ENCODE measurements at places on chromosomes 2 and 18. TPM values are rescaled to one million over a fixed set of nuclear protein-coding genes. Genes with fewer than 3 reads are reported as not detected.
A peak's percentile ranks its signal among the peaks of the same experiment; 100 is the strongest.

TMEM37 gene
- total RNA-seq: 59.4 TPM

- no peak for DNase-seq
Observed at GRCh38 chr2:47534179-47534919, 131.4 kb downstream of the MSH2 start.

GRCh38 chr2:122029945-122030344, 274.5 kb downstream of the TSN start:
- no peak for DNase-seq

DNA sequence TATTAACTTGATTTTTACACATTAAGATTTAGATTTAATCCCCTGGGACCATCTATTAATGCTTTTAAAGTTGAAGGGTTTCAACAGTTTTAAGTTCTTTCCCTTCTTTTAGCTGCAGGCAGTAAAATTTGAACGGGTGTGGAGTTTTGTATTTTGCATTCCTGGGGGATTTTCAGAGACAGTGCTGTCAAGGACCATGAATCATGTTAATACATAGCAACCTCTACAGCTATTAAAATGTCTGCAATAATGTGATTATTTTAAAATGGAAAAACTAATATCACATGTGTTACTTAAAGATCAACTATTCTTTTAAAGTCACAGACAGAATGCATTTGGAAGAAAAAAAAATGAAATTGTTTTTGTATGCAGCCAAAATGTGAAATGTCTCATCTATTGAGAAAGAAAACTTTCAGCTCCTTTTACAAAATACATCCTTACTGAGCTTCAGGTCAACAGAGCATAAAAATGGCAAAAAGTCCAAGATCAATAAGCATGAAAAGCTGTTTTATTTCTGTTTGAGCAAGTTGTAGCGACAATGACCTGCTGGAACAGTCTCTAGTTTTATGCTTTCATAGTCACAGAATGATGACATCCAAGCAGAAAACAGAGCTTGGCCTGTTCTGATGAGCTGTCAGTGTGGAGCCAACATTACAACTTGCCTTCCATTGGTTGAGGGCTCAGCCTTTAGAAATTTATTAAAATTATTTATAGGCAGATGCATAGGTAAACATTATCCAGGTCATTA, 21.6 kb upstream of the ZNF521 start:
- DNase-seq: no peak

HTR2B gene
- total RNA-seq: 3.0 TPM

- DNase-seq: no peak
Observed at GRCh38 chr2:179536185-179536584, 271.6 kb upstream of the SESTD1 start.

GRCh38 chr2:64243081-64244036, 99.1 kb upstream of the PELI1 start:
- no peak for DNase-seq

DNA sequence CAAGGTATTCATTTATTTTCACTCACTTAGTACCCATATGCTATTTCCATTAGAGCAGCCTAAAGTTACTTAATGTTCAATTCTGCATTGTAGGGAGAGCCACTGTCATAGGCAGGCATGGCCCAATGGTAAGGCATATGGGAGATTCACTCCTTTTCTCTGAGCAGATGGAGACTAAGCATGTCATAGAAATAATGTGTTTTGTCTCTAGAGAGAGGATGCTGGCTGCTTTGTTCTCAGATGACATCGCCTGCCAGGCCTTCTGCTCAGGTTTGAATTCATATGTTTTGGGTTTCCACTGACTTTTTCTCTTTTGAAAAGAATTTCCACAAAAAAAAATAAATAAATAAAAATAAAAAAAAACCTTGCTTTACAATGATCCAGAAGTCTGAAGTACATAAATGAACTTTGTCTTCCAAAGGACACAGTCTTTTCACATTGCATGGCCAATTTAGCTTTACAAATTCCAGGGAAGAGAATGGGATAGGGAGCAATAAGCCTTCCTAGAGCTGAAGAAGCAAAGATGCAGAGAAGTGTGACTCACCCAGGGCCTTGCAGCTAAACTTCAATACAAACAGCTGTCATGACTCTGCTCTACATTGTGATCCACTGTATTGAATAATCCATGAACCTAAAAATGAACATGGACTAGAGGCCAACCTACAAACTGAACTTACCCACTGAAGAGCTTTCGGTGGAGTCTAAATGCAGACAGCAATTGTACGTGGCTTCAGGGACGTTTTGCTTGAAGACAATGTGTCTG, 422.5 kb downstream of the CMPK2 start:
- DNase-seq: no peak

NEU4 gene
- 0.76 TPM for total RNA-seq

DPP10 gene
- not detected for total RNA-seq

DNA sequence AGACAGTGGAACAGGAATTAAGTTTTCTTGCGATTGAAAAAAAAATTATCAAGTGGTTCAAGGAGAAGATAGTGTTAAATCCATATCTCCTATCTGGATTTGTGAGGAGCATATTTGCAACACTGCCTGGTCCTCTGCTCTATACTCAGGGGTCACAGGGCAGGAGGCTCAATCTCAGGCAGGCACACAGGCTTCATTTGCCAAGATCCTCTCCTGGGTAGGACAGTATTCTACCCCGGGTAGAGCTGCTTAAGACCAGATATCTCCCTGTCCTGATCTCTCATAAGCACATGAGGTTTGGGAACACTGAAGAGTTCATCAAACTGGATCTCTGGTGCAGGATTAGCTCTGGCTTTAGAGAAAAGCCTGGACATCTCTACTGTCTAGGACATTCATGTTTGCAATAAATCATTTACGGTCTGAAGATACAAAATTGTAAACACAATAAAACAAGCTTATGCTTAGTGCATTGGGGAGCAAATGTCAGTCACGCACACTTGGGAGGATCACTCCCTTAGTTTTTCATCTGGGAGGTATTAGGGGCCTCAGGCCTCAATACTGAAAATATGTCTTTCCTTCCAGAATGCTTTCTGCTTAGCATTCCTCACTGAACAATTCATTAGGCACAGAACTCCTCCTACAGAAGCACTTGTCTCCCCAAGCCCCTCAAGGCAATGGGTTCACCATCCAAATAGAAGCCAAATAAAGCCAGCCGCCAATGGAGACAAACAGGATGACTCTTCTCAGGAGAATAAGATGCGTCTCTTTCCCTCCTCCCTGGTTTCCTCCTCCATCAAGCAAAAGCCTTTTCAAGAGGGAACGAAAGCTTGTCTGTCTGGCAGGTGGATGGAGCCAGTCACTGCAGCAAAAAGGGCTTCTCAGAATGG, 34.1 kb upstream of the LCLAT1 start:
- DNase-seq: peak; percentile 25

- no peak for DNase-seq
Observed at GRCh38 chr18:9079818-9080528, 22.5 kb upstream of the NDUFV2 start.

GPD2 gene
- 32.3 TPM for total RNA-seq

- no peak for DNase-seq
Observed at GRCh38 chr2:101902169-101902568, 89.6 kb upstream of the IL1R2 start.

GRCh38 chr2:3115301-3116042, 262.1 kb downstream of the EIPR1 start:
- no peak for DNase-seq

PROM2 gene
- 65.6 TPM for total RNA-seq

GRCh38 chr2:60550178-60550983, 3.1 kb downstream of the BCL11A start:
- peak; percentile 95 for DNase-seq

GRCh38 chr18:23563377-23564043, 22.8 kb downstream of the NPC1 start:
- DNase-seq: no peak

DNA sequence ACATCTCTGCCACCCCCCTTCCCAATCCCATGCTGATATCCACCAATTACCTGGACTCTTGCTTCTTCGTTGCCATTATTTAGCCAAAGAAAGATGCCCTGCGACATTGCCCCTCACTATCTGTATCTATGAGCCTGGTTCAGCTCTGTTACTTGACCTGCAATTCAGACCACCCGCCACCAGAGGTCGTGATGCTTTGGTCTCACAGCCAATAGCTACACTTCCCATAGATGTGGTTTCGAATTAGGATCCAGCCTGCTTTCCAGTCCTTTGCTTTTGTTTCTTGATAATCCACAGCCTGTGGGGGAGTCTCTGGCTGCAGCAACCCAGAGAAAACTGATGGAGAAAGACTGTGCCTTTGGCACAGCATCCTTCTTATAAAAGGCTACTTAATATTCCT, 239.4 kb downstream of the KLHL29 start:
- no peak for DNase-seq

- DNase-seq: no peak
Observed at GRCh38 chr2:105782123-105782522, 37.4 kb downstream of the NCK2 start.

DNA sequence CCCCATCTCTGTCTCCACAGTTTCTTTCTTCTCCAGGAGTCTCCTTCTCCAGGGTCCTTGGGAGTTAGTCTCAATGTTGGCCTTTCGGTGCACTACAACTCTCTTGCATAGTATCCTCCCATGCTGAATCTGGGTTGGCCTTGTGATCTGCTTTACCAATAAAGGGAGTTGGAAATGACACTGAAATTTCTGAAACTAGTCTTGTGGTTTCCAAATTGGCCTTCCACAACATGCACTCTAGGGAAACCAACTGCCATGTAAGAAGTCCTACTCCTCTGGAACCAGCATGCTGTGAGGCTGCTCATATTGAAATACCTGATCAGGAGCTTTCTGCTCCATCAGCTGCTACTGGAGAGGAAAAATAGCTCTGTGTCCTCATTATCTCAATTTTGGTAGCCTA, 9.9 kb upstream of the ABHD3 start:
- DNase-seq: no peak

IMP4 gene
- 60.1 TPM for total RNA-seq

DNA sequence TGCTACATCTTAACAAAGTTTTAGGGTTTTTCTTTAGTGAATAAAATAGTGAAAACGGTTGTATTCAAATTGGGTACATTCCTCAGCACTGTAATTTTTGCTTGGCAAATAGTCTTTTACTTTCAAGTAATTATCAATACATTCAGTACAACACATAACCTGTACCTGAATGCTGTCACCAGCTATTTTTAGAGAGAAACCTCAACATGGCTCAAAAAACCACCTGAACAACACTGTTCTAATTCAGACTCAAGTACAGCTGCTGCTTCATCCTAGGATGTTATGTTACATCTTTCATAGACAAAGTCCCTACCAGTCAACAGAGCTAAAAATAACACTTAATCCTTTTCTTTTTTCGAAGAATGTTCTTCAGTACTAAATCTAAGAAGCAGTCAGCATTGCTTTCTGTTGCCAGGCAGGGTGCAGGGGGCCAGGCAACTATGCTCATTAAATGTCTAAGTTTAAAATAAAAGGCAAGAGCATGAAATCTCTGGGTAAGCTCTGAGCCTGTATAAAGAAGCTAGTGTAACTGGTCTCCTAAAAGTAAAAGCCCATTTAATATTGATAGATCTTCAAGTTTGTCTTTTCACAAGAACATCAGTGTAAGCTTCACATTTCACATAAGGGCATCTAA, 20.5 kb downstream of the PDIA6 start:
- DNase-seq: no peak
